ENCODE measurements at places on chromosomes 16 and 17. TPM values are rescaled to one million over a fixed set of nuclear protein-coding genes. Genes with fewer than 3 reads are reported as not detected.

DNA sequence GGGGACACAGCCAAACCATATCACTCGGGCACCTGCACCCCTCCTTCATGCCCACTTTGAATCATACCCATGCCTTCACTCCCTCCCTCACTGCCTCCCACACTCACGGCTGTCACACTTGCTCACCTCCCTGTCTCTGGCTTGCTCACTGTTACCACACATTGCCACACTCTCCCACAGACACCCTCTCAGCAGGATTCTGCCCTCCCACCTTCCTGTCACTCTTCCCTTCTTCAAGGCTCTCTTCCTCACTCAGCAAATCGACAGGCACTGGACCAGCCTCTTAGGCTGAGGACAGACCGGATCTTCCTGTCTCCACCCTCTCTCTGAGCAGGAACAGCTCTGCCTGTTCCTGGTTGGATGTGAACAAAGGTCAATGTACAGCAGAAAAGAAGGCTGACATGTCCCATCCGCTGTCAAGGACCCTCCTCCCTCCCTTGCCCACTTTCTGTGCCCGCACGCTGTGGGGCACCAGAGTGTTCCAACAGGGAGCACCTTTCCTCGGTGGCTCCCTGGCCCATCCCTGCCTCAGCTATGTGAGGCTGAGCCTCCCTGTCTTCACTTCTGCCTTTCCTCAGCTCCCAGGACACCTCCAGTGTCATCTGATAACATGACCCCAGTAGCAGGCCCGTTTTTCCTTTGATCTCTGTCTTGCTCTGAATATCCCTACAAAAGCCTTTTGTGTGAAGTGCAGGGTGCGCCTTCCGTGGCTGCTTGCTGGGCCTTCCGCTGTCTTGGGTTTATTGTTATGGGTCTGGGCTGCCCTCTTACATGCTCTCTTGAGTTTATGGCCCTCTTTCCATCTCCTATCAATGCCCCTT lies 47.0 kb downstream of the CCDC182 start:
- no peak for DNase-seq

The CHST5 gene
- not detected for total RNA-seq

DNA sequence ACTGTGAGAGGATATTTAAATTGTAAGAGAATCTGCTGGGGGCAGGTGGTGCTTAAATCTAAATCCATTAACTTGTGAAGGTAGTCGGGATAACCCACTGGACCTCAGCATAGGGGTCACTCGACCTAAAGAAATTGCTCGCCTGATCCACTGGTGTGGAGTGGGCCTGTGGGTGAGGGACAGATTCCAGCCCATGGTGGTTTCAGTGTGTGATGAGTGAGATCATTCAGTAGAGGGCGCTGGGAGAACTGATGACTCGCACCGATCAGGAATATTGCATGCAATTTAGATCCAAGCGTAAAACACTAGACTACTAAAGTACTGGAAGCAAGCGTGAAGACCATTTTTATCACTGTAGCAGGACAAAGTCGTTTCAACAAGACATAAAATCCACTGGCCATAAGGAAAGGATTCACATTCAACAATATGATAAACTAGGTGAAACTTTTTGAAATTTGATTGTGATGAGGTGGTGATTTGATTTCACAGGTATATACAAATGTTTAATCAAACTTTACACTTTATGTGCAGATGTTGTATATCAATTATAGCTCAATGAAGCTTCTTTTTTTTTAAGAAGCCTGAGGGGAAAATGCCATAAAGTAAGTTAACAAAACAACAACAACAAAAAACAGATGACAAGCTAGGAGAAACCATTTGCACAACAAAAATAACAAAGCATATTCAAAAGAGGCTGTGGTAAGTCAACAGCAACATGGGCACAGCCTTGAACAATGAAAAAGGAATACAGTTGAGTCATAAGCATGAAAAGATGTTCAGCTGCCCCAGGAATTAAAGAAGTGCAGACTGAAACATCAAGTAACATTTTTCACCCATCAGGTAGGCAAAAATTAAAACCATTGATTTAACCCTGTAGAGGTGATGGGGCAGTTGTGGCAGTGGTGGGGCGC lies 7.5 kb upstream of the TMEM170A start:
- DNase-seq = peak; percentile 36

The MPV17L gene
- total RNA-seq = 0.71 TPM

- peak; percentile 46 for DNase-seq
Observed at GRCh38 chr16:85028685-85029407, 1.3 kb downstream of the KIAA0513 start.

The TEKT5 gene
- not detected for total RNA-seq

DNA sequence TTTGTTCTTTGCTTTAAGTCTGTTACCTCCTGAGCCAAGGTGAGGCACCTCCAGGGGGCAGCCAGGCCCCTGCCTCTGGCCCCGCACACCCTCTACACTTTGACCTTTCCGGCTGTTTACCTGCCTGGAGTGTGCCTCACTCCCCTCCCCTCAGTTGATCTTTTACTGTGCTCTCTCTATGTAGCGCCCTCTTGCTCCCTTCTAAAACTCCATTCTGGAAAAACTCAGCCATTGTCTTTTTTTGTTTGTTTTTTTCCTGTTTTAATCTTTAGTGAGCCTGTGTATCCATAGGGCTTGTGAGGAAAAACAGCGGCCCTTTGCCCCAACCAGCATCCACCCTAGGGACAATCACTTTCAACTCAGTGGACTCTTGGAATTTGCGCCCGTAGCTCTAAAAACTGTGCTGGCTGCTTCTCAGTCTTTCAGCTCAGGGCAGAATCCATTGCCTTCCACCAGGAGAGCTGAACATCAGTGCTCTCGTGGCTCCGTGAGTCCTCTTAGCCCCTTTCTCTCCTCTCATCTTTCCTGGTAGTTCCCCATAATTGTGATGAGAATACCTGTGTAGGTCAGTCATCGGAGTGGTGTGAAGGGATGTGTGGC lies 4.3 kb downstream of the AMDHD2 start:
- DNase-seq = no peak

DNA sequence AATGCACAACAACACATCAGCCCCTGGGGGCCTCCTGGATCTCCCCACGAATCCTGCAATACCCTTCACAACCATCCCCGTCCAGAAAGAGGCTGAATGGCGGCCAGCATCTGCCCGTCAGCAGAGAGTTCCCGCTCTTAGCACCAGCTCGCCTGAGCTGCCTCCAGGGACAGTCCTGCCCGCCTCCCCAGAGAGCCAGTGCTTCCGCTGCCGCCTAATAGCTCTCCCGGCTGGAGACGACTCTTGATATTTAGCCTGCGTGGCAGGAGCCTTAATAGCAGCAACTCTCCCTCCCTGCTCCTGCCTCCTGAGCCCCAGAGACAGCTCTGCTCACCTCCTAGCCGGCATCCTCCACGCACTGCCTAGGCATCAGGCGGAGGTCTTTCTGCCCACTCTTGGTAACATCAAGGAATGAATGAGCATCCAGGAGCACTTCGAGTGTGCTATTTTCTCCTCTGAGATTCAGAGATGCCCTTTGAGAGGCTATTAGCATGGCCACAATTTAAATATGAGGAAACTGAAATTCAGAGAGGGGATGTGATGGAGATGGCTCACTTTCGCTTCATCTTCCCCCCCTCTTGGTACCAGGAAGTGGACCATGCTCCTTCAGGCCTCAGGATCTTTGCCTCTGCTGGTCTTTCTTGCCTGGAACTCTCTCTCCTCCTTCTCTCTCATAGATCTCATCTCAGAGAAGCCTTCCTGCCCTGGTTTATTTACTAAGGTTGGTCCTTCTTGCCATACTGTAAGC lies 67.9 kb downstream of the RAI1 start:
- DNase-seq = no peak

The PRR35 gene
- not detected for total RNA-seq

- no peak for DNase-seq
Observed at GRCh38 chr17:15945527-15946191, 729 bp downstream of the ADORA2B start.

- DNase-seq = peak; percentile 1
Observed at GRCh38 chr16:86531191-86531545, 20.8 kb downstream of the FOXF1 start.

DNA sequence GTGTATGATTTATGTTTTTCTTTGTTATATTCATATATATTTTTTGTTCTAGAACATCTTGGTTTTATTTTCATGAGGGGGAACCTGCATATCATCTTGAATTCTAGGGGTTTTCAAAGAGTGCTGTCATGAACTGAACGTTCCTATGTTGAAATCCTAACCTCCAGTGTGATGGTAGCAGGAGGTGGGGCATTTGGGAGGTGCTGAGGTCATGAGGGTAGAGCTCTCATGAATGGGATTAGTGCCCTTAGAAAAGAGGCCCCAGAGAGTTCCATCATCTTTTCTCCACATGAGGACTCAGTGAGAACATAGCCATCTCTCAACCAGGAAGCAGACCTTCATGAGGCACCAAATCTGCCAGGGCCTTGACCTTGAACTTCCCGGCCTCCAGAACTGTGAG lies 34.6 kb upstream of the CCDC182 start:
- DNase-seq = no peak

The CACNG1 gene
- not detected for total RNA-seq

- peak; percentile 74 for DNase-seq
Observed at GRCh38 chr17:77429969-77430752, 289.4 kb downstream of the SEC14L1 start.

- DNase-seq = no peak
Observed at GRCh38 chr17:81866440-81867169, 4.5 kb downstream of the ARHGDIA start.

- DNase-seq = no peak
Observed at GRCh38 chr16:4179020-4179419, 62.8 kb upstream of the ADCY9 start.

DNA sequence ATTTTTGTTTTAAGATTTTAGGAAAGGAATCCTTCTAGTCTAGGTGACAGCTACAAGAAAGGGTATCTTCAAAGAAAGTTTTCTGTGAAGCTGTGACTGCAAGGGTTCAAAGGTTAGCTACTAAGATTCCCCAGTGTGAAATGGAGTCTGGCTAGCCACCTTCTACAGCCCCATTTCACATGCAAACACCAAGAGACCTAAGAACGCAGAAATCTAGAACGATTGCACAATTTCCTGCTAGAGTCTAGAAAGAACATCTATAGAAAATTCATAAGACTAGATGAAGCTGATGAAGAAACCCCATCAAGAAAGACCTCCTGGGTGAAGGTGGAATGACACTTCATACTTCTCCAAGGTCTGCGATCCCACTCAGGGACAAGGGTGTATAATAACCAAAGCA lies 77.1 kb downstream of the STX8 start:
- no peak for DNase-seq

The TSPOAP1 gene
- 14.4 TPM for total RNA-seq

DNA sequence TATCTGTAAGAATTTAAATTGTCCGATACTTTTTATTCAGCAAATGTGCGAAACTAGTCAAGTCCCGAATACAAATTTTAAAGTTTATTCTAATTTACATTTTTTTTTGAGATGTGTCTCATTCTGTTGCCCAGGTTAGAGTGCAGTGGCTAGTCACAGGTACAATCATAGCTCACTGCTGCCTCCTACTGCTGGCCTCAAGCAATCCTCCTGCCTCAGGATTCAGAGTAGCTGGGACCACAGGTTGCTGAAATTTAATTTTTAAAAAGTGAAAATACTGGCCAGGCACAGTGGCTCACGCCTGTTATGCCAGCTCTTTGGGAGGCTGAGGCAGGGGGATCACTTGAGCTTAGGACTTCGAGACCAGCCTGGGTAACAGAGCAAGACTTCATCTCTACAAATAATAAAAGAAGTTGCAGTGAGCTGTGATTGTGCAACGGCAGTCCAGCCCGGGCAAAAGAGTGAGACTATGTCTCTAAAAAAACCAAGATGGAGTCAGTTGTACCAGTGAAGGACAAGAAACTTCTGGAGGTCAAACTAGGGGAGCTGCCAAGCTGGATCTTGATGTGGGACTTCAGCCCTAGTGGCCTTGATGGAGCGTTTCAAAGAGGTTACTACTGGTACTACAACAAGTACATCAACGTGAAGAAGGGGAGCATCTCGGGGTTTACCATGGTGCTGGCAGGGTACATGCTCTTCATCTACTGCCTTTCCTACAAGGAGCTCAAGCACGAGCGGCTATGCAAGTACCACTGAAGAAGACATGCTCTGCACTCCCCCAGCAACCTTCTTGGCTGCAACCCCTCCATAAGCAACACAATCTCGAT lies 5.6 kb downstream of the POLG2 start:
- DNase-seq = peak; percentile 27

The NEUROD2 gene
- not detected for total RNA-seq

DNA sequence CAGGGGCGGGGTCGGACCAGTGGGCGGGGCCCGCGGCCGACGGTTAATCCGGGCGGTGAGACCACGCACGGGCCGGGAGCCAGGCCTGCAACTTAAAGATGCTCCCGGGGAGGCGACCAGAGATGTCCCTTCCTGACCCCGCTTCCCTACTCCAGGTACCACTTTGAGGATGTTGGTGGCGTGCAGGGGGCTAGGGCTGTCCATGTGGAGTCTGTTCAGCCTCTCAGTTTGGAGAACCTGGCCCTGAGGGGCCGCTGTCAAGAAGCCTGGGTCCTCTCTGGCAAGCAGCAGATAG lies 580 bp downstream of the RANGRF start:
- no peak for DNase-seq

DNA sequence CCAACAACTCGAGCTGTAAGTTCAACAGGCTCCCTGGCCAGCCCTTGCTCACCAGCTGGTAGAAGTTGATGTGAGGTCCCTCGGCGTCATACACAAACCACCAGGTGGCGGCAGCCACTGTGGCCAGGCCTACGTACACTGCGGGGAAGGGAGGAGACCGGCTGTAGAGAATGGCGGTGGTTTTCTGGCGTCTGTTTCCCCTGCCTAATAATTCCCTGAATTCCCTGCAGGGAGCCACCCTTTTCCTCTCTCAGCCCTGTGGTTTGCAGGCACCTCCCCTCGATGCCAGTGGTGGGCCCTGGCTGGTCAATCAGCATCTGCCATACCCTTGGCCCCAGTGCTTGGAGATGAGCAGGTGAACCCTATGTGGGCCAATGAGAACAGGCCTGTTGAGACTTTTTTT lies 18.9 kb upstream of the P2RX1 start:
- DNase-seq = no peak

- no peak for DNase-seq
Observed at GRCh38 chr17:72296456-72296855, 175.6 kb downstream of the SOX9 start.

DNA sequence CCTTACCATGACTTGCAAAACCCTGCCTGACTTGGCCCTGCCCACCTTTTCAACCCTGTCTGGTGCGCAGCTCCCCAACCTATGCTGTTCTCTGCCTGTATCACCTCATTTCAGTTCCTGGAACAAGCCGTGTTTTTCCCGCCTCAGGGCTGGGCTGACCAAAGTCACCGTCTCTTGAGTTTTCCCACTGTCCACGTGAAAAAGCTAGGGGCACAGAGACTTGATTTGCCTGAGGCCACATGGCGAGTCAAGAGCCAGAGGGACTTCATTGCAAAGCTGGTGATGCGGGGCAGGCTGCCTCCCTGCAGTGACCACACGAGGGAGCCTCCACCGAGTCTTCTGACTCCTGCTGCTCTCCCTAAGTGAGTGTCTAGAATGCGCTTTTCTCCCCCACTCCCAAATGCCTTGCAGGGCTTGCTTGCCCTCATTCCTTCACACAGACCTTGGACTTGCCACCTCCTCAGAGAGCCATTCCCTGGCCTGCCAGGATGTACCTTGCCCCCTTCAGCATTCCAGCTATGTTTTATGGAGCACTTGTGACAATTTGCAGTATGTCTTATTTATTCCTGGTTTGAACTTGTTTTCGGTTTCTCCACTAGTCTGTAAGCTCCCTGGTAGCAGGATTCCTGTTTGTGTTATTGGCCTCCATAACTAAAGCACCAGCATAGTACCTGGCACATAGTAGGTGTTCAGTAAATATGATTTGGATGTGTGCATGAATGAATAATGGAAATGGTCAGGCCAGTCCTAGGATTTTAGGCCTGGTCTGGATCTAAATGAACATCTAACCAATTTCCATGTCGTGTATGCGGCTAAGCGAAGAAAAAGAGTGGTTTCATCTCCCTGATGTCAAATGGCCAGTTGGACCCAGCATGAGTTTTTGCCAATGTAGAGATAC lies 252.3 kb downstream of the SNX29 start:
- DNase-seq = no peak
